Naive thymus-derived CD8-positive, alpha-beta T cell (primary cell): ENCODE measurements at places on chromosomes 6 and 20. TPM values are rescaled to one million over a fixed set of nuclear protein-coding genes. Genes with fewer than 3 reads are reported as not detected.

Gene UBE2J1
- 27.5 TPM for polyA plus RNA-seq

Gene ZNF341
- polyA plus RNA-seq = 1.0 TPM

Gene PRL
- polyA plus RNA-seq = 2.4 TPM

Gene EDN3
- not detected for polyA plus RNA-seq

Gene LCA5
- 0.32 TPM for polyA plus RNA-seq

Gene TFEB
- polyA plus RNA-seq = 2.6 TPM

DNA sequence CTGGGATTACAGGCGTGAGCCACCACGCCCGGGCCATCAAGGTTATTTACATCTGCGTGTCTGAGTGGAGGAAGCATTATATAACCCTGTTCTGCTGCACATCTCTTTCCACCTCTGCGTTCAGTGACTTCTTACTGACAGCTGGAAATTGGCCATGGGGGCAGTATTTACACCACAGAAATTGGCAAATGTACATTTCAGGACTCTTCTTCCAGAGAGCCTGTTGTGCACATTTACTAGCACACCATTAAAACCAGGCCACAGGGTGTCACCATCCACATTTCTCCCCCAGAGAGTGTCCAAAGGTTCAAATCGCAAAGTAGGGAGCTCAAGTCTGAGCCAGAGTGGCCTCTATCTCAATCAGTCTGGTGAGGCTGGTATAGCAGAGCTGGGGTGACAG is 62.9 kb upstream of the SNX9 start:
- peak overlapping the region; percentile 96 for H3K27ac ChIP-seq
- peak overlapping the region; percentile 64 for H3K4me3 ChIP-seq
- H3K36me3 ChIP-seq = no peaks in the 10 kb centered on the region
- DNase-seq = no peak
- H3K27me3 ChIP-seq = no peaks in the 10 kb centered on the region

- no peaks in the 10 kb centered on the region for H3K4me1 ChIP-seq
- DNase-seq = peak; percentile 7
- peaks cover 6% of the 10 kb centered on the region for H3K36me3 ChIP-seq
- H3K4me3 ChIP-seq = no peak overlapping the region
- H3K27me3 ChIP-seq = peaks cover 1% of the 10 kb centered on the region
- H3K27ac ChIP-seq = no peak overlapping the region
Measured at GRCh38 chr20:37943501-37944455, 40.9 kb downstream of the VSTM2L start.

GRCh38 chr6:125193208-125193607 is 39.6 kb downstream of the TPD52L1 start:
- H3K27me3 ChIP-seq = peaks cover 3% of the 10 kb centered on the region
- DNase-seq = no peak
- H3K4me1 ChIP-seq = no peaks in the 10 kb centered on the region

DNA sequence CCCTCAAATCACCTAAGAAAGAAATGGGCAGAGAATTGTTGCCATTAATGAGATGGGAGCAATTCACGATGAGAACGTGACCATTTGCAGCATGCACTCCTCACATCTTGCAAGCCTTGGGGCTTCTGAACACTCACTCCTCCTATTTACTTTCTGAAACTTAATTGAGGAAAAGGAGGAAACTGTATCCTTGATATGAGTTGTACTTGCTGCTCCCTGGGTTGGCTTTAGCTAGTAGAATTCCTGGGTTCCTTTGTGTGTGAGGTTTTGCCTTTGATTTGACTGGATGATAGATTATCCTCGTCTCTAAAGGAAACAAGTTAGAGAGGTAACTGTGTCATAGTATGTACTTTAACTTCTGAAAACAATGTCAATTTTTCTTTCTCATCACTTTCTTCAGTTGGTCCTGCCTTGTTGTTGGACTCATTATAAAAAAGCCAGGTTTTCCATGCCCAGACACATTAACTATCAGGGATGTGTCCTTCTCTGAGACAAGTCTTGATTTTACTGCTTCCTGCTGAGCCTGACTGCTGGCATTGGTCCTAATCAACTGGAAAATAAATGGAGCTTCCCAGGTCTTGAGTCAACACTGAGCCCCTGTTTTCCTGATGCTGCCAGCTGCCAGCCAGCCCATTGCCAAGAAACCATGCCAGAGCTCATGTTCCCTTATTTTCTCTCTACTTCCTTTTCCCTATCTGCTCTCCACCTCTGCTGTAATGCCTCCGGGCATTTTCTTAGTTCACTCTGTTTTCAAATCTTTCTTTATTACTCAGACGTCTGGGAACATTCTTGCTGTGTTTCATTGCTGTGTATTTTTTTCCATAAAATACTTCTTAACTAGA is 6.0 kb upstream of the MRAP2 start:
- H3K4me1 ChIP-seq = no peaks in the 10 kb centered on the region
- no peak overlapping the region for H3K4me3 ChIP-seq
- no peaks in the 10 kb centered on the region for H3K36me3 ChIP-seq
- H3K27me3 ChIP-seq = peaks cover 39% of the 10 kb centered on the region
